ENCODE measurements at places on chromosomes 5 and 9.

- no peaks in the 10 kb centered on the region for H3K27me3 ChIP-seq
- no peak overlapping the region for H3K27ac ChIP-seq
- H3K36me3 ChIP-seq, result no peaks in the 10 kb centered on the region
- DNase-seq, result peak; percentile 3
- no peak overlapping the region for H3K4me3 ChIP-seq
Measured at GRCh38 chr9:115883467-115884329, 269.9 kb upstream of the PAPPA start.

- no peaks in the 10 kb centered on the region for H3K27me3 ChIP-seq
- H3K27ac ChIP-seq, result no peak overlapping the region
- H3K4me3 ChIP-seq, result no peak overlapping the region
- H3K36me3 ChIP-seq, result peaks cover 7% of the 10 kb centered on the region
- DNase-seq, result peak; percentile 82
Measured at GRCh38 chr9:100229561-100229960, 123.2 kb downstream of the TEX10 start.

GRCh38 chr5:39194466-39195136, 24.8 kb downstream of the FYB1 start:
- peak; percentile 62 for DNase-seq
- H3K4me1 ChIP-seq, result peaks cover 15% of the 10 kb centered on the region
- H3K36me3 ChIP-seq, result no peaks in the 10 kb centered on the region
- H3K27ac ChIP-seq, result no peak overlapping the region

GRCh38 chr5:91328743-91329142, 54.4 kb downstream of the ARRDC3 start:
- H3K27me3 ChIP-seq, result no peaks in the 10 kb centered on the region
- H3K36me3 ChIP-seq, result no peaks in the 10 kb centered on the region
- no peak overlapping the region for H3K4me3 ChIP-seq
- peaks cover 35% of the 10 kb centered on the region for H3K4me1 ChIP-seq
- no peak for DNase-seq

- no peak for DNase-seq
- no peaks in the 10 kb centered on the region for H3K36me3 ChIP-seq
- no peak overlapping the region for H3K27ac ChIP-seq
- no peaks in the 10 kb centered on the region for H3K27me3 ChIP-seq
Measured at GRCh38 chr9:25716220-25716872, 38.1 kb upstream of the TUSC1 start.

All from thyroid gland (tissue), 4 donors.